Brain (organoid and tissue), 16 donors: ENCODE measurements at places on chromosomes 3 and 15.
A peak's percentile ranks its signal among the peaks of the same experiment; 100 is the strongest.

- DNase-seq, result no peak
These were observed 16.0 kb downstream of the CMSS1 start for GRCh38 chr3:99833617-99834205.

DNA sequence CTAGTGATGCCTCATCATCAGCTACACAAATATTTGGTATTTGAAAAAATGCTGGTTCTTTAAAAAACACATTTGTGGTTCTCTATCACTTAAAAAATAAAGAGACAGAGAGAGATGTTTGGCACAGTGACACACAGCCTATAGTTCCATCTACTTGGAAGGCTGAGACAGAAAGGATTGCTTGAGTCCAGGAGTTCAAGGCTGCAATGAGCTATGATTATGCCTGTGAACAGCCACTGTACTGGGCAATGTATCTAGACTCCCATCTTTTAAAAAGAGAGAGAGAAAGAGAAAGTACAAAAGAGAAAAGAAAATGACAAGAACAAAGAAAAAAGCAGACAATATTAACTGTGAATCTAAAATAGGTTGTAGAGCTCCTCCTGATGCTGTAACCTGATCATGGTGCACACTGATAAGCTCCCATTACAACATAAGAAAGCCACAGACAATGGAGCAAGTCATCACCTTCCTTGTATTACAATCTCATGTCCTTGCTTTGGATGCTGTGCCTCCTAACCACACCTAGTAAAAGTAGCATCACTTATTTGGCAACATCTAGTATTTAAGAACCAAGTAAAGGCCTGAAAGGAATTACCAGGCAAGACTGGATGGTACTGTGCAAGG is 31.7 kb upstream of the MAP4 start:
- no peak for DNase-seq

DNA sequence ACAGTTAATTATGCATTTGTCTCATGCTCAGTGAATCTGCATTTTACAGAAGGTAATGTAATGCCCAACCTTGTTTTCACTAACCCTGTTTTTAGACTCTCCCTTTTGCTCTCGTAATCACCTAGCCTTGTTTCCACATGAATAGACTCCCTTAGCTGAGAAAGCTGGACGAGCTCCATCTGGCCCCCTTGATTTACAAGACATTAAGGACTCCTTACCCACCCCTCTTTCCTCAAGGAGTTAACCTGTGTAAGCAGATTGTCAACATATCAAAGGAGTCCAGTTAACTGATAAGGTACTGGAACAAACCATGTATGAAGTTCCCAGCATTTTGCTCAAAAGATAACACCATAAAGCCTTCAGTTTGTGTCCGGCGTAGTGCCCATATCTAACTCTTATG is 99.6 kb downstream of the VPS8 start:
- DNase-seq, result peak; percentile 3

- peak; percentile 8 for DNase-seq
These were observed 286.7 kb downstream of the SHOX2 start for GRCh38 chr3:157819270-157820156.

- DNase-seq, result no peak
These were observed 351.8 kb upstream of the TPRG1 start for GRCh38 chr3:188819939-188820338.

DNA sequence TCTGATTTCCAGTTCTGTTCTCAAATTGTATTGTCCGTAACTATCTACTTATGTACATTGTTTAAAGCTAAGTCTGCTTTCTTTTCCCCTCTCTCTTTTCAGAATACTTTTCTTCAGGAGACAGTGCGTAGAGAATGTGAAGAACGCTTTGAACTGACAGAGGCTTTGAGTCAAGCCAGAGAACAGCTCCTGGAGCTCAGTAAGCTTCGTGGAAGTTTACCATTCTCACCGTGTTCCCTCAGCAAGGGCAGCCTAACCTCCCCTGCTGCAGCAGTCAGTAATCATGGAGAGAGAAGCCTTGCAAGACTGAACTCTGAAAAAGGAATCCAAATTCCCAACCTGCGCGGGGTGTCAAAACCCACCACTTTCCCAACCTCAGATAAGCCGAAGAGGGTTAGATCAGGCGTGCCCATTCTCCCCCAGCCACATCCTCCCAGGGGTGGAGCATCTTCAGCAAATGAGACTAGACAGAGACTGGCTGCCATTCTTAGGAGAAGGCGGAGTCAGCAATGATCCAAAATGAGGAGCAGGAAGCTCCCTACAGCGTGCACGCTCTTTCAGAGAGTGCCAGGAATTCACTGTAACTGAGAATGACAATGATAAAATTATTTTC is 114.6 kb downstream of the CCNL1 start:
- DNase-seq, result no peak

- peak; percentile 56 for DNase-seq
These were observed 56.0 kb upstream of the MYRIP start for GRCh38 chr3:39753391-39753790.

- DNase-seq, result no peak
These were observed 1.4 kb upstream of the APPL1 start for GRCh38 chr3:57226176-57226575.

- no peak for DNase-seq
These were observed 1.9 kb downstream of the SSR3 start for GRCh38 chr3:156552973-156553372.
